ENCODE measurements at places on chromosomes 13 and 19. TPM values are rescaled to one million over a fixed set of nuclear protein-coding genes. Genes with fewer than 3 reads are reported as not detected.

The CLDN10 gene
- not detected for total RNA-seq

The TUBA3C gene
- total RNA-seq, result not detected

The LMTK3 gene
- total RNA-seq, result under 0.01 TPM

The IGFL1 gene
- not detected for total RNA-seq

The LILRA6 gene
- not detected for total RNA-seq

The MRPS31 gene
- 13.5 TPM for total RNA-seq

The C19orf73 gene
- total RNA-seq, result 0.77 TPM

The ZNF568 gene
- total RNA-seq, result 24.7 TPM

The C19orf38 gene
- 1.2 TPM for total RNA-seq

The TUBB4A gene
- total RNA-seq, result not detected

The PGLYRP2 gene
- total RNA-seq, result not detected

The CLEC11A gene
- total RNA-seq, result 21.3 TPM

The CRYL1 gene
- total RNA-seq, result 24.3 TPM

The TTC9B gene
- total RNA-seq, result not detected

The KLK4 gene
- total RNA-seq, result not detected

The CAPN12 gene
- 0.26 TPM for total RNA-seq

The FUT2 gene
- total RNA-seq, result not detected

The PPP1R15A gene
- total RNA-seq, result 56.8 TPM

The LRRC63 gene
- total RNA-seq, result under 0.01 TPM

The ZNF225 gene
- total RNA-seq, result 8.7 TPM

The FGF9 gene
- not detected for total RNA-seq

The SOX1 gene
- not detected for total RNA-seq

The FCHO1 gene
- total RNA-seq, result 0.16 TPM

The IGFL3 gene
- not detected for total RNA-seq

The LONP1 gene
- total RNA-seq, result 105 TPM

The CYP4F12 gene
- not detected for total RNA-seq

The PODNL1 gene
- total RNA-seq, result 1.0 TPM

The PCP2 gene
- not detected for total RNA-seq

The SLC25A23 gene
- 22.9 TPM for total RNA-seq

The ZNF610 gene
- total RNA-seq, result 3.9 TPM

The PABPC3 gene
- total RNA-seq, result under 0.01 TPM

The NOTCH3 gene
- 13.2 TPM for total RNA-seq

The PGLYRP1 gene
- not detected for total RNA-seq

The ZNF528 gene
- total RNA-seq, result 18.8 TPM

The C3 gene
- total RNA-seq, result 10.6 TPM

The SIGLECL1 gene
- total RNA-seq, result not detected

The OR7C1 gene
- not detected for total RNA-seq

The CABP5 gene
- total RNA-seq, result not detected

The GRIN3B gene
- total RNA-seq, result 0.32 TPM

The MBD3L2B gene
- not detected for total RNA-seq

The SELENOV gene
- not detected for total RNA-seq

The C13orf46 gene
- total RNA-seq, result 0.47 TPM

The GPR42 gene
- total RNA-seq, result not detected

The SPACA4 gene
- not detected for total RNA-seq

The LILRB3 gene
- not detected for total RNA-seq

The TEX101 gene
- not detected for total RNA-seq

The N4BP2L2 gene
- 101 TPM for total RNA-seq

The CGB3 gene
- not detected for total RNA-seq

The RFPL4A gene
- not detected for total RNA-seq
